B cell (primary cell): ENCODE measurements at places on chromosomes 5 and 9.

- no peak for DNase-seq
Measured at GRCh38 chr9:93480728-93481324, 27.4 kb upstream of the FAM120AOS start.

DNA sequence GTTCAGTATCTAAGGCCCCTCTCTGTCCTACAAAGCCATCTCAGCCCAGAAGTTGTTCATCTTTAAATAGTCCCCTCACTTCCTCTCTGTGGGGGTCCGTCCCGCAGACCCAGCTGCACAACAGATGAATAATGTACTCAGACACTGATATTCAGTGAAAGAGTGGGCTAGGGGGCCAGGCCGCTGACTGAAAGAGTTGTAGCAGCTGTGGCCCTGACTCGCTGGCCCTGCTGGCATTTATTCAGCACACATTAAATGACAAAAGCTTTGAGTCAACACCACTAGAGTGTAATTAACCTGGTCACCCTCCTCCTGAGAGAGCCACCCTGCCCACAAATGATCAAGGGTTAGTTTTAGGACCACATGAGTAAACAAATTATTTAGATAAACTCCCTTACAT is 76.3 kb downstream of the MED10 start:
- no peak for DNase-seq

DNA sequence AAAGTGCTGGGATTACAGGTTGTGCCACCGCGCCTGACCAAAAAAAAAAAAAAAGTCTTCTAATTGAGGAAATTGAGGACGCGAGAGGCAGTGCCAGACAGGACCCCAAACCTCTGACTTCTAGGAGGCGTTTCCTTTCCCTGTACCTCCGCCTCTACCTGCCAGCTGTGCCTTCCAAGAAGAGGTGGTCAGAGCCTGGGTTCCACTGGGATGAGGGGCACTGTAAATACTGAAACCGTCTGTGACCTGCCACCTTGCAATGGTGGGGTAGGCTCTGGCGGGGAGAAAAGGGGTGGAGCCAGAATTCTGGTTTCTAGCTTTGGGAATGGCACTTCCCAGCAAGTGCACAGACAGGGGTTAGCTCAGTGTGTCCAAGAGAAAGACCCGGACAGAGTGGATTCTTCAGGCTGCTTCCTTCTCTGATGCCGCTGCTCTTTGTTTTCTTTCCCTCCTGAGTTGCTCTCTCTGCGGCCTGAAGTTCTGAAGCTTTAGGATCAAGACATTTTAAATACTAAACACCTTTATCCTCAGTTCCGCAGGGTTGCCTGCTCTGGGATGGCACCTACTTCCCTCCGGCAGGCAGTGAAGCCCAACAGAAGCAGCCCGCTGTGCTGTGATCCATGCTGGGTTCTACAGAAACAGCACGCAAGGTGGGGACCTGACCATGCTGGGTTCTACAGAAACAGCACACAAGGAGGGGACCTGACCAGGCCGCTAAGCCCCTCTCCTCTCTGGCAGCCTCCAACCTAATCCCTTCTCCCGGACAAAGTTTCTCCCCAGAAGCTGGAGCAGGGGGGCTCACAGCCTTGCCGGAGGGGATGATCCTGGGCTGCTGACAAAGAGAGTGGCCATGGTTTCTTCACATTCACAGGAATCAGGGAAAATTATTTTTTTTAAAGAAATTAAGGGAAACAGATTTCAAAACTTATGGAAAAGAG is 65.2 kb downstream of the OTULIN start:
- DNase-seq: no peak

DNA sequence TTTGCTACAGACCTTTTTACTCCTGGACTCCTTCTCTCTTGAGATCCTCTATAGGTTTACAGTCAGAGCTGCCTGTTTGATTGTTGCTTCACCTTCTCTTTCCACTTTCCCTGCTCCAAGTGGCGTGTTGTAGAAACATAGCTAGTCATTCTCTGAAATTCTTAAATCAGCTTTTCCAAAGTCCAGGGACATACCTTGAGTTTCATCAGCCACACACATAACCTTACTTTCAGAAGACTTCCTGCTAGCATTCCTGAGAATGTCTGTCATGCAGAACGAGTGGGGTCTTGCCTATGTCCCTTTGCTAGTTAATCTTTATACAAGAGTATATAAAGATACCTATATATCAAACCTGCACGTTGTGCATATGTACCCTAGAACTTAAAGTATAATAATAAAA is 230.3 kb upstream of the ZNF462 start:
- no peak for DNase-seq

DNA sequence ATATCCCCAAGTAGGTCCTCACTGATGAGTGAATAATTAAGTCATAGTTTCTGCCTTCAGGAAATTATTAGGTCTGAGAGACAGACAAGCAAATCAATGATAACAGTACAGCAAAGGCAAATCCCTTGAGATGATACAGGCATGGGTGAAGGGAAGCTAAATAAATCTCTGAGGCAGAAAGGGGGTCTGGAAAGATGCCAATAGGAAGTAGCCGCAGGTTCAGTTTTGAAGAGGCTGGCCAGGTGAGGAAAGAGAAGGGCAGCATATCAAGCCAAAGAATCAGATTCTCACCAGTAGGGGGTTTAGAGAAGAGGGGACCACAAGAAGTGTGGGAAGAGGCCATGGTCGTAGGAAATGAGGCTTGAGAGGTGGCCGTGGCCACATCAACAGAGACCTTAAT is 85.8 kb downstream of the KIAA1958 start:
- no peak for DNase-seq
